CD4-positive, alpha-beta T cell treated with Interleukin-1 beta for 1 hour (primary cell): ENCODE measurements at places on chromosomes 6 and 20.

DNA sequence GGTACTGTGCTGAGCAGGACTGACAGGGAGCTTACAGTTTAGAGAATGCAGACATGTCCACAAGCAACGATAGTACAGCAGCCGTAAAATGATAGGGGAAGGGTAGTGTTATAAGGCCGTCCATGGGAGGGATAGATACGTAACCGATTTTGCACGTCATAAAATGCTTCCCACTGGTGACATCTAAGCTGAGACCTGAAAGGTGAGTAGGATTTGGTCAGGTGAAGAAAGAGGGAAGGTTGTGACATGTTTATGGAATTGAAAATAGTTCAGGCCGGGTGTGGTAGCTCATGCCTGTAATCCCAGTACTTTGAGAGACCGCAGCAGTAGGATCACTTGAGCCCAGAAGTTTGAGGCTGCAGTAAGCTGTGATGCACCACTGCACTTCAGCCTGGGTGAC is 25.6 kb downstream of the SNX9 start:
- DNase-seq: no peak

DNA sequence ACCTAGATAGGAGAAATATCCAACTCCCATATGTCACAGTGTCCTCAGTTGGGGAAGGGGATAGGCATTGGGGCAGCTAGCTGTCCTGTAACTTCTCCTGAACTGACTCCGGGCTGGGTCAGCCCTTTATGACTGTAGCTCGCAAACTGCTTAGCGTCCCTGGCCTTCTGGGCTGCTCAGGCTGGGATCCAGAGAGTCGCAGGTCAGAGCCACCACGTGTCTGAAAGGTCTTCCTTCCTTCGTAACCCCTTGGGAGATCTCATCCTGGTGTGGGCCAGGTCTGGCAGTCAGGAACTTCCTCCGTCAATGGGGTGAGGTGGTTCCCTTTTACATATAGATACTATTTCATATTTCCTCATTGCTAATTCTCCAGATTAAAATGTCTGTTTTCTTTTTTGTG is 28.8 kb upstream of the HINT3 start:
- DNase-seq: no peak

DNA sequence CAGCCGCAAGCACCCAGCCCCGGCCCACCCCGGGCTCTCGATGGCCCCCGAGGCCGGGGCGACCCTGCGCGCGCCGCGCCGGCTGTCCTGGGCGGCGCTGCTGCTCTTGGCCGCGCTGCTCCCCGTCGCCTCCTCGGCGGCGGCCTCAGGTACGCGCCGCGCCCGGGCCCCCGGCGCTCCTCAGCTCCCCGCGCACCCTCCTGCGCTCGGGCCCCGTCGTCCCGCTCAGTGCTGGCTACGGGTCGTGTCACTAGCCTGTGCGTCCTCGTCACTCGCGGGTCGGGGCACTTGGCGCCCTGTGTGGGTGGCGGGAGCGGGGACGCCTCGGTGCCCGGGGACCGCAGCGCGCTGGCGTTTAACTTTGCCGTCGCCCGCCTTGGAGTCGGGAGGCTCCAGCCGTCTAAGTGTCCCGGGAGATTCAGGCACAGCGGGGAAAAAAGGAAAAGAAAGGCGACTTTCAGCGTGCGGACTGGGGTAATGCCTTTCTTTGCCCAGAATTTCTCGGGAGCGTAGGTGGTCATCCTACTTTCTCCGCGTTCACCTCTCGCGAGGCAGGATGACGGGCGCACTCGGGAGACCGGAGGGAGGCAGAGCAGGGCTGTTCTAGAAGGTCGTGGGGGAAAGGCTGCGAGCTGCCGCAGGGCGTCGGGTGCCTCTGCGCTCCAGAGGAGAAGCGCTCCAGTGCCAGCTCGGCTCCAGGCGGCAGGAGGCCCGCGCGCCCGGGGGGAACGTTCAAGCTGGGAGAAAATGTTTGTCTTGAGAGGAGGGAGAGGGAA is 545 bp downstream of the FNDC1 start:
- DNase-seq: no peak

GRCh38 chr6:21005816-21006570 is 471.7 kb downstream of the CDKAL1 start:
- no peak for DNase-seq

GRCh38 chr20:32823078-32823477 is 3.3 kb downstream of the MAPRE1 start:
- no peak for DNase-seq

DNA sequence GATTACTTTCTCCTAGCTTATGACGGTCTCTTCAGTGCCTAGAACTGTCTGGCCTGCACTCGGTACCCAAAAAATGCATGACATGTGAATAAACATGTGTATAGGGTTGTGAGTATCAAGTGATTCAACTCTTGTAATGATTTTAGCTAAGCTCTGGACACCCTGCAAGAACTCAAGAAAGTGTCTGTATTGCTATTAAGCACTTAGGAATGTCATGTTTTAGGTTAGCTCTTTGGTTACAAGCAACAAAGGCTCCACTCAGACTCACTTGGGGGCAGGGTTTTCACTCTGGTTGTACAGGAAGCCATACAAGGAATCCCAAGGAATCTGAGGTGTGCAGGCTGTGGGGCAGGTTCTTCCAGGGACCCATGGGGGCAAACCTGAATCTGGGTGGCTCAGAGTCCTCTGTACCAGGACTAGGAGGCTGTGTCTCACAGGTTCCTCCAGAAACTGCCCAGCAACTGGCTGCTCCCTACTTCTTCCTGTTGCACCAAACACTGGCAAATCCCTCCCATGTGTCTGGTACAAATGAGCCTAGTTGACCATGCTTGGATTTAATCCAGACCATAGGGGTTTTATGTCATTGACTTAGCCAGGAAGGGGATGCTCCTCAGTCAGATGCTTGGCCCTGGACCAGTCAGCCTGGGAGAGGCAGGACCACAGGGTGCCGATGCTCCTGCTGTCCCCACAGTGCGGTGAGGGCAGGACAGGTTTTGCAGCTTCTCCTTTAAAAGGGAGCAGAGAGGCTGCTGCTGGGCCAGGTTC is 77.9 kb upstream of the CDH4 start:
- no peak for DNase-seq

DNA sequence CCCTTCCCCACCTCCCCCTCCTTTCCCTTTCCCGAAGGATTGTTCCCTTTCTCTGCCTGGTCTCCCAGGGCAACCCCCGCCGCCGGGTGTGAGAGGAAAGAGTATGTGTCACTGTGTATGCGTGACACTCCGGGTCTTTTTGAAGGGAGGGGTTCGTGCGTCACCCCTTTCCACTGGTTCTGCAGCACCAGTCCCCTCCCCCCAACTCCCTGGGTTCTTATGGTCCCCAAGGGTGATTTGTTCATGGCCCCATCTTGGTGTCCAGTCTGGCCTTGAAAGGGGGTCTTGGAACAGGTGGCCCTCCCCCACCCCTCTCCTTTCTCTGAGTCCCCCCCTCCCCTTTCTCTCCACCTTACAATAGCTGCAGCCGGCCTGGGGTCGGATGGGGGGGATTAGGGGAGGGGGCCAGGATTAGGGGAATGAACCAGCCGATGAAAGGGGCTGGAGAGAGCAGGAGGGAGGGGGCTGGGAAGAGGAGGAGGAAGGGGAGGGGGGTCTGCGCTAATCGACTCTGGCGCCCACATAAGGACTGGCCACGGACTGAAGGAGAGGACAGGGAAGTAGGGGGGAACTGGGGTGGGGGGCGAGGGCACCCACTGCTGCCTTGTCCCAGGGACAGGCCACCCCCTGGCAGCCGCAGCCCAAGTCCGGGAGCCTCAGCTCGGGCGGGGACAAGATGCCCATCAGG is 1.3 kb upstream of the RING1 start:
- no peak for DNase-seq
